ENCODE measurements at places on chromosomes 5 and 9. TPM values are rescaled to one million over a fixed set of nuclear protein-coding genes. Genes with fewer than 3 reads are reported as not detected.

GRCh38 chr9:8845808-8846207 is 1046.2 kb upstream of the DMAC1 start:
- DNase-seq: no peak

DNA sequence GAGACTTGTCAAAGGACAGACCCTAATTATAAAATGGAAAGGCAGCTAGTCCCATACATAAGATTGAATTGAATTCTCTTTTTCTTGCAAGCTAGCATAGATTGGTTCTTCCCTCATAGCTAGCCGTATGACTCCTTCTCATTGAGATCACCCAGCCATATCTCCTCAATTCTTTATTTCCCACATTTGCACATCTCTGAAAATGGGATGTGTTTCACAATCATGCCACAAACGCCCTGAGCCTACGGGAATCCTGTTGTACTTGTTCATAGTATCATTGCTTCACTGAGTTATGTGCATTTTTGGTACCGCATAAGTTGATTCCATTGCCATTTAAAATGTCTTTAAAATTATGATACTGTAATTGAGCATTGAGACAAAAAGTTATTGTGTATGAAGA is 90.5 kb downstream of the PCSK1 start:
- DNase-seq: no peak

GRCh38 chr9:22440841-22441240 is 5.8 kb upstream of the DMRTA1 start:
- DNase-seq: no peak

DNA sequence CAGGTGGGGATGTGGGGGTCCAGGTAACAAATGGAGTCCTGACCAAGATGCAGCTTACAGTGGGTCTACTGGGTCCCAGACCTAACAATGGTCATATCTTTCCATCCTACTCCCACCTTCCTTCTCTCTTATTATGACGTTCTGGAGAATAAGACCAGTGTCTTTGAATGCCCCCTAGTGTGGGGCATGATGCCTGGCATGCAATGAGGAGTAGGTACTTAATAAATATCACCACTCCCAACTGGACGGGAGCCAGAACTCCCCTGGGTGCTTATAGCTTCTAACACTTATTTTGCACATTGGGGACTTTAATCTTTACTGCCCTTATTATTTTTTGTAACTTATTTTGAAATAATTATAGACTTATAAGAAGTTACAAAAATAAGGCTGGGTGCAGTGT is 98.2 kb downstream of the NDFIP1 start:
- DNase-seq: no peak

DNA sequence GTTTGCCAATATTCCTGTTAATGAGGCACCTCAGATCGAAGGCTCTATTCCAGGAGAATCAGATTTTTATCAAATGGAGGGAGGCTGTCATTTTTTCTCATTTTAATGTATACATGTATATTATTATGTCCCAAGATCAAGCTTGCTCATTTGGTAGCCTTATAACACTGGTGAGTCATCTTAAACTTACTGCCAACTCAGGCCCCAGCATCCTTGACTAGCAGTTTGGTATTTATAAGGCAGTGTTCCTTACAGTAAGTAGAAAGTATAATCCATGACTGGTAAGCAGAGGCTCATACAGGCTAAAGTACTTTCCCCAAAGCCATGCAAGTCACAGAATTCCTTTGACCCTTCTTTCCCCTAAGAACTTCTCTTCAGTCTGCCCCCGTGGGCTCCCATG is 90.7 kb upstream of the NR3C1 start:
- peak; percentile 60 for DNase-seq

DNA sequence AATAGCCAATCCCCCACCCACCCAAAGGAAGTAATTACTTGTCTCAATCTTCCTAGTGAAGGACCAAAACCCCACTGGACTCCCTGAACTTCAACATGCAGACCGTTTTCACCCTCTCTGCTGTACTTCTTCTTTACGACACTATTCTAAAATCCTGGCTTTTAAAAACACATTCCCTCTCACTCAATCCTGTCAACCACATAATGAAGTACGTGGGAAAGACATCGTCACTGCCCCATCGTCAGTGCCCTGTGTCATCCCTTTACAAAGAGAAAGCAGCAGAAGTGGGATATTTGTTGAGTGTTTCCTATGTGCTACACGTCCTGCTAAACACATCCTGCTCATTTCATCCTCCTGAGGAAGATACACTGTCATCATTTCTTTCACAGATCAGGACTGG is 54.2 kb downstream of the MAPKAP1 start:
- DNase-seq: no peak

- DNase-seq: no peak
Measured at GRCh38 chr5:181167814-181168488, 20.6 kb downstream of the OR2V2 start.

DNA sequence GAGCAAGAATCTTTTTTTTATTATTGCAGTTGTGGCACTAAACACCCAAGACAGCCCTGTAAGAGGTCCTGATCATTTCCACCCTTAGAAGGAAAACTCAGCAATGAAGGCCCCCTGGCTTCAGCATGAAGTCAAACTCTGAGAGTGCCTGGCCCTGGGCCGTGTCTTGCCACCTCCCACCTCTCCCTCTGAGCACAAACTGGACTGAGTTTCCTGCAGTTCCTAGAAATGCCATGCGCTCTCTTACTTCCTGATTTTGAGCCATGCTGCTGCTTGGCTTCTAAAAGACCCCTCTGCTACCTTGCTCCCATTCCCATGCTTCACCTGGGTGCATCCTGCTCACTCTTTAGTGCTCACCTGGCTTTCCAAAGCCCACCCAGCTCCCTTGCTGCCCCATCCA is 140.4 kb upstream of the KLF9 start:
- no peak for DNase-seq

- no peak for DNase-seq
Measured at GRCh38 chr5:132099076-132099748, 25.6 kb downstream of the CSF2 start.

DNA sequence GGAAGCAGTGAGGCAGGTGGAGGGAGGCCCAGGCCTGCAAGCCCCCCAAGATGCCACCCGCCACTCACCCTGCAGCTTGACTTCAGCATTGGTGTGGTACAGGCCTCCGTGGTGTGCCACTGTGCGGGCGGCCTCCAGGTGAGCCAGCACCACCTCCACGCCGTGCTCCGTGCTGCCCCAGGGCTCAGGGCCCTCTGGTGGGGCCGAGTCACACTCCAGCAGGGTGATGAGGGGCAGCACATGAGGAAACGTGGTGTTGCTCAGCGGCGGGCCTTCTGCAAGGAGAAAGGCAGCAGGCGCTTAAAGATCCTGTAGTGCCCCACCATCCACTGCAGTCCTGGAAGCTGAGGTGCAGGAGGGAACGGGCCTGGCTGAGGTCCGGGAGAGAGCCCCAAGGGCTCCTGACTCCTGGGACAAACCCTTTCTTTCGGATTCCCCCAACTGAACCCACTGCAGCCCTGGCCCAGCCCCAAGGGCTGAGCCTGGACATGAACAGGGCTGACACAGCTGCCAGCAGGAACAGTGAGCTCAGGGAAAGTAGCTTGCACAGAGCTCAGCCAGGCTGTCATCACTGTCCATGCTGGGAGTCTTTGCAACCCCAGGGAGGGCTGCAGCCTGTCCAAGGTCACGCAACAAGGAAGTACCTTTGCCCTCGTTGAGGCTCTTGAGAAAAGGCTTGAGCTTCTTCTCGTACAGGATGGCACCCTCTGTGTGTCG is 4.7 kb upstream of the TOR2A start:
- DNase-seq: no peak

GRCh38 chr9:112322701-112323377 is 10.6 kb downstream of the PTBP3 start:
- DNase-seq: no peak

- peak; percentile 57 for DNase-seq
Measured at GRCh38 chr5:131328536-131329285, 64.9 kb downstream of the CDC42SE2 start.

DNA sequence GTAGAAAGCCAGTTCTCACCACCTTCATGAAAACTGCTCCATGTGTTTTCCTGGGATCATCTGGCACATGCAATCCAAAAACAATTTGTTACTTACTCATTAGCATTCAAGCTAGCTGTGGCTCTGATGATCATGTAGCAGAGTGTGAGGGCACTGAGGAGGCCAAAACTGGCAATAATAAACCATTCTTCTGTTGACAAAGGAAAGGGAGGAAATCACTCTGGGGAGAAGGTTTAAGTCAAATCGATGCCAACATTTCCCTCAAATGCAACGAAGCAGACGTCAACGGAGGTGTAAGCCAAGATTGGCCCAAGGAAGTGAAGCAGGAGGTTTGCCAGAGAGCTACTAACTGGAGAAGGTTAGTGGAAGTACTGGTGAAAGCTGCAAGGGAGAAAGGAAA is 55.7 kb upstream of the TBC1D9B start:
- DNase-seq: no peak

Gene HACD4
- total RNA-seq: 10.0 TPM

Gene IFNA2
- not detected for total RNA-seq

Gene ZNF366
- under 0.01 TPM for total RNA-seq

Gene CERCAM
- 86.8 TPM for total RNA-seq

Gene OR1J2
- 0.32 TPM for total RNA-seq

Gene JAKMIP2
- 3.2 TPM for total RNA-seq

Gene TJP2
- total RNA-seq: 15.1 TPM

Gene ZNF483
- total RNA-seq: 5.6 TPM

Gene DAPK1
- 3.9 TPM for total RNA-seq

Gene AKNA
- total RNA-seq: 14.8 TPM
